ENCODE measurements at places on chromosomes 2 and 18.
A peak's percentile ranks its signal among the peaks of the same experiment; 100 is the strongest.

DNA sequence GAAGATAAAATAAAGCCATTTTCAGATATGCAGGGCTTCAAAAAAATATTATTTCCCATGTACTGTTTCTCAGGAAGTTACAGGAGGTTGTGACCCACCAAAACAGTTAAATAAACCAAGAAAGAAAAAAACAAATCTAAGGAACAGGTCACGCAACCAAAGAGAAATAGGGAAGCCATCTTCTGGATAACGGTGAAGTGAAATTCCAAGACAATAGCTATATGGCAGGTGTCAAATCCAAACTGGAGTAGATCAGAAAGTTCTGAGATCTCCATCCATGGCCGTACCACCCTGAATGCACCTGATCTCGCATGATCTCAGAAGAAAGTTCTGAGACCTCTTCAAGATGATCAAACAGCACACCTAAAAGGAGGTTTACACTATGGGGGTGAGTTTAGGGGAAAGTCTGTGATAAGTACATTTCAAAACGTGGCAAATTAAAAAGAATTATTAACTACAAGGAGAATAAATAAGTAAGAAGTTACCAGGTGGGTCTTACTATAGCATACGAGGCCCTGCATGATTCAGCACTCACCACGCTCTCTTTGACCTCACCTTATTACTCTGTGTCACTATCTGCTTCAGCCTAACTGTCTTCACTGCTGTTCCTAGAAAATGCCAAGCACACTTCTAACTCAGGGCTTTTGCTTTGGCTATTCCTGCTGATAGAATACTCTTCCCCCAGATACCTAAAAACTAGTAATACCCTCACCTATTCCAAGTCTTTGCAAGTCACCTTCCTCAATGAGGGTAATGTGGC lies 29.9 kb downstream of the NBAS start:
- DNase-seq = no peak

DNA sequence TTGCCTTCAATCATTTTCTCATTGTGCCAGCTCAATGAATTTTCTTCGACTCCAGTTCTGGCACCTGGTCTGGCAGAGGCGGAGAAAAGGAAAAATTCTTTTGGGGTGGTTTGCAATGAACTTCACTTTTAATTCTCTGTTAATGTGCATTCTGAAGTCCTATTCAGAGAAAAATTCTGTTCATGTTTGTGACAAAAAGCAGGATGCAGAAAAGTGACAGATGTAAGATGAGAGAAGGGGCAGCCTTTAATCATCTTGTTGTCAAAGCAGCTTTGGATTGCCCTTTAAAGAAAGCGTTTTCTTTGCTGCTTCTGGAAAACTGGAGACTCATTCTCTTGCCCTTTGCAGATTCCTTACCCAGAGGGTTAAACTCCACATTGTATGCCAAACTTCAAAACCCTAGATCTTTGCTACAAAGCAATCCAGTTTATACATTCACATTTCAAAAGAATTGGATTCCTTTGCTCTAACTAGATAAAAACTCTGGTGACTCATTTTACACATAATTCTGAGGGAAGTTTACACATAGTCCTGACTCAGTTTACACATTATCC lies 94.6 kb upstream of the CAVIN2 start:
- no peak for DNase-seq

DNA sequence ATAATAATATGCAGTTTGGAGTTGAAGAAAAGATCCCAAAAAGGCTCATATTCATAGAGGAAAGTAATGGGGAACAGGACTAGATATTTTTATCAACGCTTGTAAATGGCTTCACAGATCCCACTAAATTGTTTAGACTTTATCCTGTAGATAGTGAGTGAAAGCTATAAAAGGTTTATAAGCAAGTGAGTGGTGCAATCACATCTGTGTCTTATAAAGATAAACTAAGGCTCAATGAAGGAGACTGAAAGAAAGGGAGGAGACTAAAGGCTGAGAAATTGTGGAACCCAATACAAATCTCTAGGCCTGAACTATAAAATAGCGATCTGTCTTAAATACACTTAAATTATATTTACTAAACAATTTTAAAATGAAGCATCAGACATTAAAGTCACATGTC lies 7.7 kb downstream of the SP3 start:
- DNase-seq = no peak

DNA sequence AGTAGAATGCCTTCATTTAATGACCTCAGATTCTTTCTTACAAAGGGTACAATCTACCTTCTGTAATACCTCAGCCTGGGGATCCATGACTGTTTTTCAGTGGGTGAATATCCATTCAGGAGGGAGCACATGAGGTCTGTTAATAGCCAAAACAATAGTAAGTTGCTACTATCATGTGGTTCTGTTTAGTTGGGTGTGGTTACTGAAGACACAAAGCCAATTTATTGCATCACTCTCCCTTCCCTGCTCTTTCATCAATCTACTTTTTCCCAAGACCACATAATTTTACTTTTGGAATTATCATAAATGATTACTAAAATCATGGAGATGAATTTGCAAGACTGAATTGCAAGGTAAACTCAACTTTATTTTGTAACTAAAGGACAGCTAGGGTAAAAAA lies 254.2 kb downstream of the GALNT13 start:
- no peak for DNase-seq

- no peak for DNase-seq
Measured at GRCh38 chr2:177742851-177743250, 329.7 kb downstream of the PDE11A start.

- DNase-seq = peak; percentile 41
Measured at GRCh38 chr2:5365871-5366461, 326.2 kb upstream of the SOX11 start.

- no peak for DNase-seq
Measured at GRCh38 chr2:3313781-3314375, 63.7 kb downstream of the EIPR1 start.

DNA sequence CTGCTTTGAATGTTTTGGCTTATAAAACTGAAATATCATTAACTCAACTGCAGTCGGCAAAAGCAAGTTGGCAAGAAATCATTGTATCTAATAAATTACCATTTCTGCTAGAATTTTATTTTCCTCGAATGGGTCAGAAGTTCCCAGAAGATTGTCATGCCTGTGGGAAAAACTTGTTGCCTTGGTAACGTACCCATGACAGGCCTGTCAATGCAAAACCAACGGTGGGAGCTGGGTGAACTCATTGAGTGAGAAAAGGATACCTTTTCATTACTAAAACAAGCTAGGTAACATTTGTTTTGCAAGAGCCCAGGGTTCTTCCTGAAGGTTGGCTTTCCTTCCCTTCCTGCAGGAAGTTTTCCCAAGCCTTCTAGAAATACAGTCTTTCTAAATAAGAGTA lies 9.5 kb downstream of the PLB1 start:
- DNase-seq = no peak

GRCh38 chr2:189876271-189876670 lies 92.0 kb downstream of the PMS1 start:
- DNase-seq = no peak

- no peak for DNase-seq
Measured at GRCh38 chr2:26988058-26988860, 17.8 kb downstream of the MAPRE3 start.

GRCh38 chr2:192570788-192571187 lies 376.1 kb upstream of the TMEFF2 start:
- DNase-seq = no peak

- DNase-seq = no peak
Measured at GRCh38 chr2:142754182-142754581, 123.3 kb upstream of the KYNU start.

GRCh38 chr2:71670430-71670795 lies 217.1 kb downstream of the DYSF start:
- DNase-seq = no peak

- DNase-seq = no peak
Measured at GRCh38 chr18:57906852-57907251, 103.7 kb upstream of the ATP8B1 start.

DNA sequence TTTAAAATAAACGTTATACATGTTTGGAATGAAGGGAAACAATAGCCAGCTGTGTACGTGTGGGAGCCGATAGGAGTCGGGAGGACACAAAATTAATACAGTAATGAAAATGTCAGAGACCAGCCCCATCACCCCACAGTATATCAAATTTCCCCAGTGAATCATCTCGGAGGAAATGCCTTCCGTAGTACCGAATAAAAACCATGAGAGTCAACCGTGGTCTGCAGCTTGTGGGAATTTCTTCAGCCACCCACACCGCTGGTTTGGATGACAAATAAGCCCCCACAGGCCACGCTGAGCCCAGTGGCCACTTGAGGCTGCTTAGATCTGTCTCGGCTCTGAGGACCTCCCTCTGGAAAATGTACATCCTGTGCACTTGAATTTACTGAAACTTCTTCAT lies 133.7 kb downstream of the COL6A3 start:
- DNase-seq = no peak

DNA sequence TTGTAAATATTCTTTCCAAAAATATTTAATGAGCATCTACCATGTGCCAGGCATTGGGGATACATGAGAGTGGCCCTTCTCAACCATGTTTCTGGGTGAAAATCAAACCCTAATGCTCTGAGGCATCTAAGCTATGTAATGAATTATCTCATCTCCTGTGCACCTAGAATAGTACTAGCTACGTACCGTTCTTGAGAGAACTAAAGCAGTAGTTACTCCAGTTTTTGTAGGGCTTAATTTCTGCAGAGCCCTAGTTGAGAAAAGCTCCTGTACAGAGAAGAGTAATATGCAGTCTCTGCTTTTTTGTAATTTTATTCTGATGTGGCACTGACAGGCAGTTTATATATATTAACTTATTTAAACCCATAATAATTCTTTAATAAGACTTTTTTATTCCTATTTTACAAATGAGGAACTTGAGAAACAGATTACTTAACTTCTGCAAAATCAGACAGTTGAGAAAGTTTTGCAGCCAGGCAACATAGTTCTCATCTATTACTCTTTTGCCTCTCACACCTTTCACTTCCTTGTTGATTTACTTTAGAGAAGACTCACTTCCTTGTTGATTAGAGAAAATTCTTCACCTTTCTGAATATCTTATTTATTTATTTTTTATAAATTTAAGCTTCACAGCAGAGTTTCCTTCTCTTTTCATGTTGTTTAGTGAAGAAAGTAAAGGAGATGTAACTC lies 3.1 kb downstream of the SPOPL start:
- peak; percentile 63 for DNase-seq

DNA sequence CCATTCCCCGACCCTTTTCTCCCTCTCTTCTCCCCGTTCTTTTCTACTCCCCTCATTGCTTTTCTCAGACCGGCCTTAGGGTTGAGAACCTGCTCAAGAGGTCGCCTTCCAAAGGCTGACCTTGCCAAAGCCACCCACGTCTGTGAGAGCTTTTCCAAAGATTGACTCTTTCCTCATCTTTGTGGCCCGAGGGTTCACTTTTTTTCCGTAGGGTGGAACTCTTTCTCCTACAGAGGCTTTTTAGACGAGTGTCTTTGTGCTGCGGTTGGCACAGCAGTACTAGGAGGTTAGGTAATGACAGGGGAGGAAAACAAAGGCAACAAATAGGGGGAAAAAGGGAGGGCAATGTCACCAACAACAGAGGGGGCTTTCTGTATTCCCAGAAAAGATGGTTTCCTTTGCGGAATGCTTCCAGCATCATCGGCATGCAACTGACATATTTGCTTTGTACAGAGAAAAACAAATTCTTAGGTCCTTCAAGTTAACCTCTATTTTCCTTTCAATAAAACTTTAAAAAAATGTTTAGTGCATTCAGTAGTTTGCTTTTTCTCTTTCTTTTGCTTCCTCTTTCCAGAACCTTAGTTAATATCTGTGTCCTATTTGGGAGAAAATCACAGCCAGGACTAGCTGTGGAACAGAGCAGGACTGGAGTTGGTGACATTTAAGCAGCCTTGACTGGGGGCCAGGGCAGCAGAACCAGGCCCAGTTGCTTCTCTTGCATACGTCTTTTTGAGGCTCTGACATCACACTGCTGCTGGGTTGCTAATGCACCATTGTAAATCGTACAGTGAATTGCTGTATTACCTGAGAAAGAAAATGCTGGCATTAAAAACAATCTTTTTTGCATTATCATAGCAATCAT lies 188.1 kb upstream of the FANCL start:
- no peak for DNase-seq

DNA sequence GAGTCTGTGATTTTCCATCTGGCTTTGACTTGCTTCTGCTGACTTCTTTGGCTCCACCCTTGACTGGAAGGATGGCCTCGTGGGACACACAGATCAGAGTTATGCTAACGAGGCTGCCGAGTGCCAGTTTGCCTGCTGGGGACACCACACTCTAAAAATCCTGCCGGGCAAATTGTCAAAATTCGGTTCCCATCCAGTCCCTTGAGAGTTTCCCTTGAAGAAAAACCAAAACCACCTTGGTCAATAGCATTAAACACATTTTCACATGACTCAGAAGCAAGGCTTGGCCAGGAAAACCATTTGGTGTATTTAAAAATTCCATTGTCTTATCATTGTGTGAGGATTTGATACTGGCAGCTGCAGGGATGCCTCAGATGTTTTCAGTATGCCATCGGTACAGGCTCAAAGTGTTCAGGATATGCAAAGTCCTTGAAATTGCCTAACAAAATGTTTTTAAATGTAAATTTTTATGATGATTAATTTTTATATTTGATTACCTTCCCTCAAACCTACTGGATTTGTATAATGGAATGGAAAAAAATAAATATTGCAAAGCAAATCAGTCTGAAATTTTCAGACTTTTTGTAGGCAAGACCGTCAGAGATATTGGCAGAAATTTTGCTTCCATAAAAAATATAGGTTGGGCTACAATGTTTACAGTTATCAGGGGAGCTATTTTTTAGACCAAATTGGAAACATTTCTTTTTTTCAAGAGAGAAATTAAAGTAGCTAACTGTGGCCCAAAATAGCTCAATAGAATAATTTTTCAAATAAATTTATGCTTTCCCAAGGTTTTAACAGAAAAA lies 41.6 kb downstream of the KCNE4 start:
- DNase-seq = no peak

GRCh38 chr2:170091436-170091835 lies 86.5 kb upstream of the MYO3B start:
- no peak for DNase-seq

- DNase-seq = no peak
Measured at GRCh38 chr2:190916829-190917228, 36.2 kb downstream of the GLS start.

DNA sequence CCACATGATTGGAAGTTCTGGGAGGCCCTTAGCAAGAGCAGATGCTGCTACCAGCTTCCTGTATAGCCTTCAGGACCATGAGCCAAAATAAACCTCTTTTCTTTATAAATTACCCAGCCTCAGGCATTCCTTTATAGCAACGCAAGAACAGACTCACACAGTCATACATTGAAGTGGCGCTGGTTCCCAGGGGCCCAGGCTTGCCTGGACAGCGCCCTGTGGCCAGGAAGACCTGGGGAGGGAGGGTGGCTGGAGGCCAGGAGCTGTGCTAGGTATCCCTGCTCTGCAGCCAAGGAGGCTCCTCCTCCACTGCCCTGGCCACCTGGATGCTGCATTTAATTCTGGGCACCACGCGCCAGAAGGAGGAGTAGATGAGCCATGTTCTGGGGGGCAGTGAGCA lies 98.1 kb downstream of the AGAP1 start:
- no peak for DNase-seq

GRCh38 chr2:164642946-164643555 lies 21.8 kb upstream of the GRB14 start:
- no peak for DNase-seq

DNA sequence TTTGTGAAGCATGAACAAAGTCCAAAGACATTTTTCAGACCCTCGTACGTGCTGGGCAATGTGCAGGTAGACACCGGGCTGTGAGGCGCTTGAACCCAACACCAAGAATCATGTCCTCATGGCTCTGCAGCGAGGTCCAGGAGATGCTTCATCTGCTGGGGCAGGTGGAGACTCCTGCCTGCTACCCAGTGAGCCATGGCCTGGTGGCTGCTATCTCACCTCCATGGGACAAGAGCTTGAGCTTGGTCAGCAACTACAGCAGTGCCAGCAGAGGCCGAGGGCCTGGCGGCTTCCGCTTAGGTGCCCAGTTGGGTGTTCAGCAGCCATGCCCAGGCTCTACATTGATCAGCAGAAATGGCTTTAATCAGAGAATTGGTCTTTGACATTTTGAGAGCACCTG lies 281.0 kb upstream of the HS6ST1 start:
- no peak for DNase-seq
